Amygdala (tissue), 56 donors: ENCODE measurements at places on chromosomes 7 and 10.

GRCh38 chr7:31101544-31101943 is 49.4 kb downstream of the ADCYAP1R1 start:
- DNase-seq, result no peak

GRCh38 chr10:79287973-79288723 is 59.1 kb upstream of the PPIF start:
- DNase-seq, result no peak

- no peak for DNase-seq
These were observed 3.6 kb downstream of the NXPH1 start for GRCh38 chr7:8436965-8437364.

DNA sequence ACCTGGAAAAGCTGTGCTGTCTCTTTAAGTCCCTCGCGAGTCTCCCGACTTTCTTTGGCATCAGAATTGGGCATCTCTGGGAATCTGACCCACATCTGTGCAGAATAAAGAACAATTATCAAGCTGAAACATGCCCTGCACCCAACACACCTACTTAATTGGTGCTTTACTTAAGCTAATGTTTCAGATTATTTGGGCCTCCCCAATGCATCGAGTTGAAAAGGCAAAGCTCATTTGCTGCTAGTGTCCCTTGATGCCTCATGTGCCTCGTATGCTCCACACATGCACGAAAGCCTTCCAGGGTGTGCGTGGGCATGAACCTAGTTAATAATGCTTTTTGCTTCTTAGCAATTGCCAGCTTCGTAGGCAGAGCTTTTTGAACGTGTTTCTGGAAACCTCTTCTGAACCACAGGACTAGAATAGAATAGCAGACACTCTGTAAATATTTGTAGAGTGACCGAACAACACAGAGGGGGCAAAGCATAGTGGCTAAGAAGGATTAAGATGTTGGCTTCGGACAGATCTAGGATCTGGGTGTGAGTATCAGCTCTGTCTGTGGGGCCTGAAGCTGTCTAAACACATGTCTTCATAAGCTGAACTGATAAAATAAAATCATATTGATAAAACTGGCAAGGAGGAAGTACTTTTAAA is 26.7 kb upstream of the FGFR2 start:
- no peak for DNase-seq

- DNase-seq, result no peak
These were observed 1.8 kb upstream of the KCP start for GRCh38 chr7:128912281-128912680.

DNA sequence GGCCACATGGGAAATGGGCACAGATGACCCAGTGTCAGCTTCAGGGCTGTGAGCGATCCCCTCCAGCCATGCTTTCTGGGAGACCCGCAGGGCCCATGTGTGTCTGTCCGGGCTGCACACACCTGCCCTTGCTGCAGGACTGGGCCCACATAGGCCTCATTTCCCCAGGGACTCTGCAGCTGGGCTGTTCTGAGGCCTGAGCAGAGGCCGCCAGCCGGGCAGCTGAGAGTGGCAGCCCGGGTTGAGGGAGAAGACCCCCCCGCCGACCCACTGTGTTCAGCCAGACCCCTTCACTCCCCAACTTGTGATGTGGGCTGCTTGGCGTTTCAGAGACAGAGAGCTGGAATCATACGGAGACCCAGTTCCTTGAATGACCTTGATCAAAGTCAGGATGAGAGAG is 50.1 kb upstream of the DPYSL4 start:
- DNase-seq, result no peak

GRCh38 chr7:50339990-50340500 is 35.5 kb downstream of the IKZF1 start:
- DNase-seq, result no peak

DNA sequence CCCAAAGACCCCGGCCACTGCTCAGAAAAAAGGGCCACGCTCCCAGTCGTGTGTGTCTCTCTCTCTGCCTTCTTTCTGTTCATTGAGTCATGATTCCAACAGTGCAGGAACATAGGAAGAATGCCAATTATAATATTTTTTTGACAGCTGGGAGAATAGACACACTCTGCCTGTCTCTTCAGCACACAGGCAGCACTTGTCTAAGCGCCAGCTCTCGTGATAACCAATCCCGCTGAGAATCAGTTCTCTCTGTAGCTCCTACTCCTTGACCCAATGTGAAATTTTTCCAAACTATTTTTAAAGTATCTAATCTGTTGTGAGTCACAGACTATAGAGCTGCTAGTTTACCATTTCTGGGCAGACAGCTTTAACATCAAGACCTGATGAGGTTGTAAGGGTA is 145.7 kb upstream of the RHEB start:
- no peak for DNase-seq
